ENCODE measurements at places on chromosomes 12 and 14. TPM values are rescaled to one million over a fixed set of nuclear protein-coding genes. Genes with fewer than 3 reads are reported as not detected.

- no peak for DNase-seq
Observed at GRCh38 chr14:94660306-94660946, 48.2 kb downstream of the SERPINA3 start.

DNA sequence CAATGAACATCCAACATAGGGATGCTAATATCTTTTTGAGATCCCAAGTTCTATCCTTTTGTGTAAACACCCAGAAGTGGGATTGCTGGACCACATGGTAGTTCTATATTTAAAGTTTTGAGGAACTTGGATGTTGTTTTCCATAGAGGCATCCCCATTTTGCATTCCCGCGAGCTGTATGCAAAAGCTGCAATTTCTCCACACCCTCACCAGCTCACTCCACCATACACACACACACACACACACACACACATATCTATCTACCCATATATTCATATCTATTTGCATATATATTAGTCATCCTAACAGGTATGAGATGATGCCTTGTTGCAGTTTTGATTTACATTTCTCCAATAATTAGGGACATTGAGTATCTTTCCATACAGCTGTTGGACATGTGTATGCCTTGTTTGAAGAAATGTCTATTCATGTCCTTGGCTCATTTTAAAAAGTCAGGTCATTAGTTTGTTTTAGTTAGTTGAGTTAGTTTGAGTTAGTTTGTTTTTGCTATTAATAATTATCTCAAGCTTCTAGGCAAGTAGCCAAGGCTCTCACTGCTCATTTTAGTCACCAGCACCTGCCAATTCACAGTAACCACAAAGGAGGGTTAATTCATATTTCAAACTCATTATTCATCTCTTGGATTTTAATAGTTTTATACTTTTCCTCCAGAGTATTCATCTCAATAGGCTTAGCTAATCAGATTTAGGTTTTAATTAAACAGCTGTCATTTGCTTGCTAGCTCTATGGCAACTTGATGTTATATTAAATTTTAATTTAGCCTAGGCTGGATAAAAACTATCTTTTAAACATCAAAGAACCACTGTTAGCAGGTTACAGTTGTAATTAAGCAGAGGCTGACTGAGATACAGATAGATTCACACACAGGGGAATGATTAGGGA, 1435.9 kb upstream of the TMEM132C start:
- DNase-seq, result no peak

GRCh38 chr14:59254911-59255545, 66.6 kb downstream of the DAAM1 start:
- no peak for DNase-seq

- DNase-seq, result no peak
Observed at GRCh38 chr12:3342051-3342450, 149.0 kb upstream of the PRMT8 start.

GRCh38 chr14:103638594-103638993, 9.6 kb downstream of the KLC1 start:
- no peak for DNase-seq

The RCOR1 gene
- 14.1 TPM for total RNA-seq

GRCh38 chr12:132049876-132050275, 94.2 kb downstream of the DDX51 start:
- DNase-seq, result no peak

The AICDA gene
- total RNA-seq, result not detected

DNA sequence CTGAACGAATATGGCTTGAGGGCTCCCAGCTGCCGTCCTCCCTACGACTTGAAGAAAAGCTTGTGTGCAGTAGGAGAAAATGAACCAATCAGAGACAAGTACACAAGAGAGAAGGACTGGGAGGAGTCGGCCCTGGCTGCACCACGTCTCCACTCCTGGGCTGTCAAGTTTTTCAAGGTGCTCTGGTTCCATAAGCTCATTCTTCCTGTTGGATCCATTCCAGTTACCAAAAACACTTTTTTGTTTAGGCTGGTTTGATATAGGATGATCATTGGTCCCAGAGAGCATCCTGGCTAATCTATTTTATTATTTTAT, 2.8 kb upstream of the A2ML1 start:
- DNase-seq, result no peak

The GLIPR1L2 gene
- total RNA-seq, result 0.24 TPM

DNA sequence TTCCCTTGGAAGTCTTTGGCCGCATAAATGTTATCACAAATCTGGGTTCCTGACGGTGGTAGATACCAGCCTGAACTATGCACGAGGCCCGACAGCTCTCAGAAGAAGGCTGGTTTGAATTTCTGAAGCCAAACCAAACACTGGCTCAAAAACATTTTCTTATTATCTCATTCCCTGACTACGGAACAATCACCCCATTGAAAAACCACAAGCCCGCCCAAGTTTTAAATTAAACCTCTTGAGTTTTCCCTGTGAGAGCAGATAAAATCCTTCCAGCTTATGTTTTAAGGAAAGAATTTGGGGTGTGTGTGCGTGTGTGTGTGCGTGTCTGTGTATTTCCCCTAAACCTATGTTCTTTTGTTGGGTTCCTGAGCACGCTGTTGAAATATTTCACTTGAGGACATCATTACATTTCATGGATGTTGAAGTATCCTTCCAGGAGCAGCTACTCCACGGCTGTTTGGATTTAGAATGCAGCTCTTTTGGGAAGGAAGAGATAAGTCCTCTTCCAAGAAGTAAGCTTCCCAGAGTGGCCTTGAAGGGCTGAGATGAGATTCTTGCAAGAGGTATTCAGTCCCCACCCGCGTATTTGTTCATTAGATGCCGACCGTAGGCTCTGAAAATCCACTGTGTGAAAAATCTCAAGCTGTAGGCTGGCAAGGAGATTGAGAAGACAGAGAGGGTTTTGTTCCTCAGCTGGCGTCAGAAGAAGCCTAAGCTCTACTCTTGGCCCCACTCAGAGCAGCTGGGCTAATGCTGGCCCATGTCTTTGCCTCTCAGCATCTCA, 131.0 kb upstream of the NCOR2 start:
- DNase-seq, result no peak

GRCh38 chr14:99129998-99130397, 142.0 kb downstream of the BCL11B start:
- DNase-seq, result no peak

DNA sequence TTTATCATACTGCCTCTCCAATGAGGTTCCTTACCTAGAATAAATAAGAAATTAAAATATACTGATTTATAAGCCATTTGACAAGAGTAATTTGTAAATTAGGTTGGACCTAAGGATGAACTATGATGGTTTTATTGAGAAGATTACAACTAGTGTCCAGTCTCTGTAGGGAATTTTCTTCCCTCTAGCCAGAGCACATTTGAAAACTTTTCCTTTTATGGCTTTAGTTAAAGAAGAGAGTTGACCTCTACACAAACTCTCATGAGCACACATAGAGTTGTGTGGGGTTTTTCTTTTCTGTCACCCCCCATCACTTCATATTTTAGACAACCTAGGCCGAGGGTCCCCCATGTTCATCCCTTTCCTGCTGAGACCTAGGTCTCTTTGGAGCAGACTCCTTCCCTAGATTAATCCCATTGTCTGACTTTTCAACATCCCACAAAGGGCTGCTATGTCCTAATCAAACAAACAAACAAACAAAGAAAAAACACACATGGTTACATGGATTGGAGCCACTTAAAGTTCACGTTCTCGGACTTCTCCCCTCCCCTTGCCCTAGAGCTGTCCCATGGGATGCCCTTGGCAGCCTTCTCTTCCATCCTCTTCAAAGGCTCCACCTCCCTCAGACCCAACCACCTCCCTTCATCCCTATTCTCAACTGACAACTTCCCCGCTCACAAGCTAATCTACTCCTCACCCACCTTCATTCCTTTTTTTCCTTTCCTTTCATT, 40.7 kb downstream of the GPR135 start:
- DNase-seq, result no peak

The KRT6A gene
- total RNA-seq, result not detected

DNA sequence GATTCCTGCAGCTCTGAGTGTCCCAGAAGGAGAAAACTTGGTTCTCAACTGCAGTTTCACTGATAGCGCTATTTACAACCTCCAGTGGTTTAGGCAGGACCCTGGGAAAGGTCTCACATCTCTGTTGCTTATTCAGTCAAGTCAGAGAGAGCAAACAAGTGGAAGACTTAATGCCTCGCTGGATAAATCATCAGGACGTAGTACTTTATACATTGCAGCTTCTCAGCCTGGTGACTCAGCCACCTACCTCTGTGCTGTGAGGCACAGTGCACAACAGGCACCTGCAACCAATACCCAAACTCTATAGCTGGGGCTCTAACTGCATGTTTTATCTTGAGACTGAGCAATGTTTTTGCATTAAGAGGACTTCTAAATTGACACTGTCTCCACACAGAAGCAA, 379.2 kb upstream of the OR4E1 start:
- peak; percentile 41 for DNase-seq

The FAM90A1 gene
- total RNA-seq, result 0.41 TPM

DNA sequence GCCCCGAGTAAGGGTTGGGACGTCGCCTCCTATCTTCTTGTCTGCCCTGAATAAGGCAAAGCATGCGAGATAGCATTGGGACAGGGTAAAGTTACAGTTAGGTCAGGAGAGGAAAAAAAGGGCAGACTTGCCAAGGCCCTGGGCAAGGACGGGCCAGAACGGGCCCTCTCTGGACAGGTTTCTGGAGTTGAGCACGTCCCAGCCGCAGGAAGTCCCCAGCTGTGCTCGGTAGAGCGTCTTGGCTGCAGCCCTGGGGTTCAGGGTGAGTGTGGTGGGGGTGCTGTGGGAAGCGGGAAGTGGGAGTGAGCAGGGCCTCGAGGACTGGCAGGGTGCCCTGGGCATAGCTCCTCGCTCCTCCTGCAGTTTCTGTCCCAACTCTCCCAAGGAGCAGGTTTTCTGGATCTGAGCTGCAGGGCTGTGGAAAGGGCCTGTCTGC, 5.4 kb downstream of the RPS6KL1 start:
- no peak for DNase-seq

DNA sequence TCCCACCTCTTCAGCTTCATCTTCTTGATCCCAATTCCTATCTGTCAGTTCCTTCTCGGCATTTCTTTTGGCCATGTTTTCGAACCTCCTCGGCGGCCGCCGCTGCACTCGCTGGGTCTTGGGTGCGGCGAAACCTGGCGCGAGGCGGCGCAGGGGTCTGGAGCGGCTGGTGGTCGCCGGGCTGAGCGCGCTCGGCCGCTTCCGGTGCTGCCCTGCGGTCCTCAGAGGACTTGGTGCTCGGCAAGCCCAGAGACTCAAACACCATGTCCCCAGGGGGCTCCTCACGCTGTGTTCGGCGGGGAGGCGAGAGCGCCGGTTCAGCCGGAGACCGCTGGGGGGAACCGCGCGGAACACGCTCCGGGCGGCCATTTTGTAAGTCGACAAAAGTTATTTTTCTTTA, 51.8 kb downstream of the PPP1R36 start:
- DNase-seq, result no peak

The CCDC88C gene
- 74.7 TPM for total RNA-seq

DNA sequence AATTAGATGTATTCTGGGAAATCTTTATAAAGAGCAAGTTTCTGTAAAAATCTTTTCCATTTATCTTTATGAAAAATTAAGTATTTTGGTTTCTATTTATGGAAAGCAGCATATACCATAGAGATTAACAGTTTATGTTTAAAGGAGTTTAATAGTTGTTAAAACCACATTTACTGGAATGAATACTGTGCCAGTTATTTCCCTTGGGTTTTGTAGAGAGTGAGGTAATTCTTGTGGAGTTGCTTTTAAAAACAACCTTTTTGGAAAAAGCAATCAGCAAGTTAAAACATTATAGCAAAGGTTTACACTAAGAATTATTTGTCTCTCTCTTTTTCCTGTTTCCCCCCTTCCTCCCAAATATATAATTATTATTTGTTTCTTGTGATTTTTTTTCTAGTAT, 34.9 kb downstream of the AEBP2 start:
- DNase-seq, result no peak

DNA sequence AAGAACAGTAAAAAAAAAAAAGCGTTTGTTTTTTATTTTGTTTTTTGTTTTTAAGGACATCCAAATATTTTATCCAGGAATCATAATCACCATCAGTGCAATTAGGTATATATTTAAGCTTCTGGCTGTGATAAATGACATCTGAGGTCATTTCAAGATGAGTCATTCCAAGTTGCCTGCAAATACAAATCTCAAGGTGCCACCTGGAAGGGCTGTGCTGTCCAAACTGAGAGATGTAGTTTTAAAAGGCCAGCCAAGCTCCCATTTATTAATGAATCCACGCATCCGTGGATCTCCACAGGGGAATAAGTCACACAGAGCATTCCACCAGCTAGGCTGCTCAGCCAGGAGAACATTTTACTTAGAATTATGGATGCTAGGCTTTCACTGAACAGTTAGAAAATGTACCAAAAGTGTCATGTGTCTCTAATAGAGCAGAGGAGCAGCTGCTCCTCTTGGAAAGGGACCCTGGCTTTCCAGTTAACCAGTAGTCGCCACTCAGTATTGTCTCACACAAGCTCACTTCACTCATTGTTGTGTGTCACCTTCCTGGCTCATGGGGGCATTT, 1151.4 kb upstream of the TMEM132C start:
- DNase-seq, result no peak

GRCh38 chr12:98635657-98636323, 8.8 kb downstream of the IKBIP start:
- DNase-seq, result no peak

DNA sequence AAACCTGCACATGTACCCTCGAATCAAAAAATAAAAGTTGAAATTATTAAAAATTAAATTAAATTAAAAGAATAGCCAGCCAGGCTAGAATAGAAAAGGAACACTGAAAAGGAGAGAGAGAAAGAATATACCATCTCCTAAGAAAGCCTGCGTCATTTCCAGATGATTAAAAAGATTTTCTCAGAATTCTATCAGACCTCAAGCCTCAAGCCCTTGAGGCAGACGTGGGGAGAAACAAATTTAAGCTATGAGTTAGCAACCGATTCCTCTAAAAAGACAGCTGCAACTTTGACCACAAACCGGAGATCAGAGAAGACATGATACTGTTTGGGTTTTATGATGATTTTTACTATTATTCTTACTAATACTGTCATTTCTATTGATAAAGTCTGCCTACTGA, 138.3 kb downstream of the KSR2 start:
- DNase-seq, result no peak

The GPR84 gene
- total RNA-seq, result 2.4 TPM

- no peak for DNase-seq
Observed at GRCh38 chr12:52559979-52560378, 7.0 kb upstream of the KRT71 start.

GRCh38 chr12:8554451-8555195, 13.9 kb upstream of the CLEC4E start:
- DNase-seq, result no peak

The BCL11B gene
- 48.9 TPM for total RNA-seq

DNA sequence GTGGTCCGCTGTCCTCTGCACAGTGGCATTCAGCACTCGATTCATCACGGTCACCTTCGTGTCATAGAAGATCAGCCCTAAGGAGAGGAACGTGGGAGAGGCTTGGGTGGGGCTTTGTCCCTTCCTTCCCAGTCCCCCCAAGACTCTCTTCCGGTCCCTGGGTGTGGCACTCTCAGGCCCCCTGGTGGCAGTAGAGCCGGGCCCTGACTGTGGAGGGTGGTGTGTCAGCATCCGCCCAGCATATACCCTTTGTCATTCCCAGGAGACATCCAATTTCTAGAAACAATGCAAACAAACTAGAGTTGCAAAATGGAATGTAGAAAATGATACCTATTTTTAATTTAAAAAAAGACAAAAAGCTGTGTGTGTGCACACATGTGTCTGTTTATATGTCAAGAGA, 45.0 kb downstream of the TRAFD1 start:
- peak; percentile 42 for DNase-seq
